ENCODE measurements at places on chromosomes 6 and 20.

DNA sequence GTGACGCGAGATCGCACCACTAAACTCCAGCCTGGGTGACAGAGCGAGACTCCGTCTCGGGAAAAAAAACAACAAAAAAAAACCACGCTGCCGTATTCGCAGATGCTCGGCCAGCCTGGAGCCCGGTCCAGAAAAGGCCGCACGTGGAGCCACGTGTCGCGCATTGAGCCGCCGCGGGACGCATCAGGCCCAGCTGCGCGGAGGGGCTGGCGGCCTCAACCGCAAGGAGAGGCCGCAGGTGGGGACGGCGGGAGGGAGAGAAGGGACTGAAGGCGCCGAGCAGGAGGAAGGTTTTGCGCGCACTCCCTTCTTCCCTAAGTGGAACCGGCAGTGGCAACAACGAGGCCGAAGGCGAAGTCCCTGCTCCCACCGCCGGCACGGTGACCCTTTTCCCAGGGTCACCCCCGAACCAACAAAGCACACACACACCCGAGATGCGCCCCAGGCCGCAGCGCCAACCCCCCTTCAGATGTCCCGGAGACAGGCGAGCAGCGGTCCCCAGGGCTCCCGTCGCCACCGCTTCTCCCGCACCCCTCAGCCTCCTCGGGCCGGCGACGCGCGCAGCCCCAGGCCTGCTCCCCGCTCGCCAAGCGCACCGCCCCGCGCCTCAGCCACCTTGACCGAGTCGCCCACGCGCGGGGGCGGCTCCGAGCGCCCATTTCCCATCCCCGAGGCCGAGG lies 681 bp downstream of the SYCP2 start:
- DNase-seq = no peak

DNA sequence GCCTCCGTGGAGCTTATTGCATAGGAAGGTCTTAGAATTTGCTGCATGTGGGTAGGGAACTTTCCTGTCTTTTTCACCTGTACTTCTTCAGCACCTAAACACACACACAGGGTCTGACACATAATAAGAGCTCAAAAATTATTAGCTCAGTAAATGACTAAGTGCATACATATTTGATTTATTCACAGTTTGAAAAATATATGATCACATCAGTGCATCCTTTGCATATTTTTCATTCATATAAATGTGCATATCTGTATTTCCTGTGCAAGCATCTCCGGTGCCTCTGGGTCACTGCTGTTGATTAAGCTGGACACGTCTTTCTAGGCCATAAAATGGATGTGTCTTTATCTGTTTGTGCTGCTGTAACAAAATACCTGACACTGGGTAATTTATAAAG lies 234.7 kb downstream of the UST start:
- no peak for DNase-seq

GRCh38 chr20:63224412-63225081 lies 8.6 kb upstream of the YTHDF1 start:
- no peak for DNase-seq

DNA sequence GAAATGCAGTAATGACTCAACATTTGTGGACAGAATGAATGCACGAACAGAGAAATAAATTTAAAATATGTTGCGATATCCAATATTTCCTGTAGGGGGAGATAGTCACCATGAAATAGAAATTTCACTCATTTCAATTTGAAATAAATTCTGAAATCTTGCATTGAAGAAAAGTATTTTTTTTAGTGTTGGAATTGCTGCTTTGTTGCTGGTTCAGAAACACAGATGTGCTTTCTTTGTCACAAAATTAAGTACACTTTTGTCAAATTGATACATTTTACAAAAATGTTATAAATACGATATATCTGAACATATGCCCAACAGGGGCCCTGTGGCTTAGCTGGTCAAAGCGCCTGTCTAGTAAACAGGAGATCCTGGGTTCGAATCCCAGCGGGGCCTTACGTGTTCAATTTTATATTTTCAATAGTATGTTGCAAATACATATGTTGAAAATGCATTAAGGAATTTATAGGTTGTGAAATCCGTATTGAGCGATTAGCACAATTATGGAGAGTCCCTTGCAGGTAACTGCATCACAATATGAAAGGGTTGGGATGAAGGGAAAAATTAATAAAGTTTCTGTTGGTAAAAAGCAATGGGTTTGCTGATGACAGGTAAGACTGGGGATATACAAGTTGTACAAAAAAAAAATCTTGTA lies 85.4 kb upstream of the PRSS16 start:
- DNase-seq = no peak

DNA sequence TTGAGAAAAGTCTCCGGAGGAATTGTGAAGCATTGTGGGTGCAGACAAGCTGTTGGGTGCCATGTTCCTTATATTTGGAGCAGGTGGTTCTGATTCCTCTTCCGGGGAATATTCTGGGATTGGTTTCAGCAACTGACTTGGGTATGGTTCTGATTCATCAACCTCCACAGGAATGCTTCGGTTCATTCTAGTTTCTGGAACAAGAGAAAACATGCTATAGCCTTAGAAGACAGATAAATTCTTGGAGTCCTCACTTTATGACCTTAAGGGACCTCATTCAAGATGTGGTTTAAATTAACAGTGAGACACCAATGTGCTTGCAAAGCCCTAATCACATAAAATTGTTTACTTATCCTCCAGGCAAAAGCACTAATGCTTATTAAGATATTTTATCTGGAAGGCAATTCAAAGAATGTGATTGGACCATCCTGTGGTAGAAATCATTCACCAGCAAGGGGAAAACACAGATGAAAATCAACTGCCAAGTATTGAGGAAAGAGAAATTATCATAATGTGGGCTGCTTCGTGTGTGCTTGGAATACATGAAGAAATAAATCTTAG lies 13.7 kb downstream of the TRAF3IP2 start:
- no peak for DNase-seq

DNA sequence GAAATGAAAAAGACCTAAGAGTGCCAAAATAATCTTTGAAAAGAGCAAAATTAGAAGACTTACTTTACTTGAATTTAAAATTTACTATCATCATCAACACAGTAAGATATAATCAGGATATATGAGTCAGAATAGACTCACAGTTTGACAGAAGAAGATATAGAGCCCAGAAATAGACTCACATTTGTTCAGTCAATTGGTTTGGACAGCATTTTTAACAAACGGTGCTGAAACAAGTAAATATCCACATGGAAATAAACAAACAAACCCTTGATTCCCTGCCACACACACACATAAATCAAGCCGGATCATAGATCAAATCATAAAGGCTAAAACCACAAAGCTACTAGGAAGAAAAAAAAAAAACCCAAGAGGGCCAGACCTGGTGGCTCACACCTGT lies 291.1 kb downstream of the ADGRG6 start:
- no peak for DNase-seq

DNA sequence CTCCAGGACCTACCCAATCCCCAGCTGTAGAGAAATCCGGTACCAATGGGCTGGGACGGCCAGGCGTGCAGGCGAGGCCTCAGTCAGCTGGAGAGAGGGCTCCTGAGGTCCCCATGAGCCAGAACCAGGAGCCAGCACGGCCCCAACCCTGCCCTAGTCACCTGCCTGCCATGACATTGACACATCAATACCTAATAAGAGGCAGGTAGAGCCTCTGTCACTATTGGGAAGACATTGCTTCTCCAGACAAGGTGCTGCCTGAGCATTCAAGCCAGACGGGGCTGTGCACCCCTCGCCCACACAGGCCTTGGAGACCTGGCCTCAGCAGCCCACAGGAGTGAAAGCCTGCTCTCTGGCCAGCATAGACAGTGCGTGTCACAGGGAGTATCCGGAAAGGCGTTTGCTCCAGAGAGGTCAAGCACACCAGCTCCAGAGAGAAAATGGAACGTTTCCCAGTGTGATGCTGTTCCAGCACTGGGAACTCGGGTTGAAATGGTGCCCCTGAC lies 3.5 kb downstream of the DLL1 start:
- DNase-seq = no peak

DNA sequence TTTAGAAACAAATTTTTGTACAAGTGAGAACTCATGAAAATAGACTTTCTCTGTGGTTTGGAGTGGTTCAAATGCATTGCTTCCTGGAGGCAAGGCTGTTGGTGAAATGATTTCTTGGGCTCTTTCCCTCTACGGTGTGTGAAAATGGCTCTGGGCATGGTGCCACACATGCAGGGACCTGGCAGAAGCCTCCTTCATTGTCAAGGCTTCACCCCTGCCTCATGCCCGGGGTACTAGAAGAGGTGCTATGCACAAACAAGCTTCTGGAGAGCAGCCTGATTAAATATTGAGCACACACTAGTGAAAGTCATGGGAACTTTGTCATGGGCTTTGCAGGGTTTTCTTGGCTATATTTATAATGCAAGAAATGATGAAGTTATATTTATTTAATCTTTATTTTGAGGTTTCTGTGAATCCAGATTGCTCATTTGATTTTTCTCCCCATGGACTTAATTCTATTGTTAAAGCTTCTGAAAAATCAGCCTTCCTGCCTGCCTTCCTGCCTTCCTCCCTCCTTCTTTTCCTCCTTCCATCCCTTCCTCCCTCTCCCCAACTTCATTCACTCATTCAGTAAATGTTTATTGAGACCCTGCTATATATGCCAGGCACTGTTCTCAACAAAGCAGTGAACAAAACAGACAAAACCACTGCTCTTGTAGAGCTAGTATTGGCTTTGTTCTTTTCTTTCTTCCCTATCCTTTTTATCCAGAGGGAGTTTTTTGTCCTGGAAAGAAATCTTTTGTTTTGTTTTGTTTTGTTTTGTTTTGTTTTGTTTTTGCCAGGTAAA lies 21.0 kb downstream of the C6orf89 start:
- DNase-seq = no peak

GRCh38 chr6:129114636-129115391 lies 231.9 kb downstream of the LAMA2 start:
- no peak for DNase-seq

GRCh38 chr6:140907235-140907634 lies 1225.5 kb upstream of the GJE1 start:
- DNase-seq = no peak

- no peak for DNase-seq
Measured at GRCh38 chr20:63366390-63367365, 5.5 kb upstream of the CHRNA4 start.
